ENCODE measurements at places on chromosomes 3 and 15. TPM values are rescaled to one million over a fixed set of nuclear protein-coding genes. Genes with fewer than 3 reads are reported as not detected.

DNA sequence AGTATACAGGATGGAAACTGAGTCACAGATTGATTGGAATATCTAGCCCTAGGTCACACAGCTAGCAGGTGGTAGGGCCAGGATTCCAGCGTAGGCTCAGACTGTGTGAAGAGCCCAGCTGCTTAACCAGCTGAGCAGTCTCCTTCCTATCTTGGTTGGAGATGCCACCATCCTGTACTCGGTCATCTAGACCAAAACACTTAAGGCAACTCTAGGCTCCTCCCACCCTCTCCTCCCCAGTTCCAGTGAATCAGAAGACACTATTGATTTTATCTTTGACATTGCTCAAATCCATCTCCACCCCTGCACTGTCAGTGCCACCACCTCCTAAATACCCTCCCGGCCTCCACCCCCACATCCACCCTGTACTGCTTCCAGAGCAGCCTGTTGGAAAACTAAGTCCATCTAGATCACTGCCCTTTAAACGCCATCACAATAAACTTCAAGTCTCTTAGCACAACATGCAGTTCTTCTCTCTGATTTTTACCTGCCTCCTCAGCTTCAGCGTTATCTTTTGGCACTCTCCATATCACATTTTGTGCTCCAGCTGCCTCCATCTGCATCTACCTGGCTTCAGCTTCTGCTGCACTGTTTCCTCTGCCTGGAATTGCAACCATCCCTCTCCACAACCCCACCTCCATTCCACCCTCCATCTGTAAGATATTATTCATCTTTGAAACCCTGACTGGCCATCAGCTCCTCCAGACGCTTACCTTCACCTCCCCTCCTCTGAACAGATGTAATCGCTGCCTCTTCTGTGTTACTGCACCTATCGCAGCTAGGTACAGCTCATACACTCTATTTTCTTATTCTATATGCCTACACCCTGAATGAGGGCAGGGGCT lies 86.8 kb upstream of the ACP3 start:
- no peaks in the 10 kb centered on the region for H3K4me1 ChIP-seq
- H3K36me3 ChIP-seq: no peaks in the 10 kb centered on the region

DNA sequence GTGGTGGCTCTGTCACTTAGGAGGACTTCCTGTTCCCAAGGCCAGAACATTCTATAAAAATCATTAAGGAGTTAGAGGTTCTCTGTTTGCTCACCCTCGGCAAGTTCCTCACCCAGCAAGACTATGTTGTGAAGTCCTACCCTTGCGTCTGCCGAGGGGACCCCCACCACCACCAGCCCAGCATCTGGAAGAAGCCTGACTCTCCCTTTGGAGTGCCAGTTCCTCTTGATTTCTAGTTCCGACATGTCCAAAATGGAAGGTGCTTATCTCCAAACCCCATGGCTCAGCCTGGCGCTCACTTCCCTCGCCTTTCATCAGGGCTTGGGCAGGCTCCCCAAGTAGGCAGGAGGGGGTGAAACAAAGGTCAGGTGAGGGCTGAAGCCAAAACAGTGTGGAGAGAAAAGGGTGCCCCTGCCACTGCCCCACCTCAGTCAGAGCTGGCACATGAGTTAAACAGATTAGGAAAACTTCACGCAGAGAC lies 41.0 kb downstream of the BHLHE40 start:
- no peaks in the 10 kb centered on the region for H3K36me3 ChIP-seq
- no peak overlapping the region for H3K4me3 ChIP-seq
- H3K4me1 ChIP-seq: peaks cover 49% of the 10 kb centered on the region
- H3K27ac ChIP-seq: peak overlapping the region; percentile 2
- H3K27me3 ChIP-seq: no peaks in the 10 kb centered on the region
- DNase-seq: no peak

The DHX30 gene
- total RNA-seq: 117 TPM

- H3K36me3 ChIP-seq: no peaks in the 10 kb centered on the region
- no peak overlapping the region for H3K27ac ChIP-seq
- H3K4me3 ChIP-seq: no peak overlapping the region
Observed at GRCh38 chr3:186400662-186401061, 38.6 kb upstream of the DGKG start.

GRCh38 chr3:17974206-17974841 lies 231.9 kb upstream of the TBC1D5 start:
- no peak for DNase-seq
- H3K4me3 ChIP-seq: no peak overlapping the region
- no peaks in the 10 kb centered on the region for H3K4me1 ChIP-seq

- no peak for DNase-seq
- H3K4me3 ChIP-seq: no peak overlapping the region
- no peak overlapping the region for H3K27ac ChIP-seq
- no peaks in the 10 kb centered on the region for H3K4me1 ChIP-seq
Observed at GRCh38 chr3:123818921-123819429, 65.2 kb downstream of the MYLK start.

The ERICH6 gene
- not detected for total RNA-seq

GRCh38 chr15:57734860-57735259 lies 28.3 kb downstream of the POLR2M start:
- H3K27me3 ChIP-seq: no peaks in the 10 kb centered on the region
- no peak overlapping the region for H3K27ac ChIP-seq
- no peaks in the 10 kb centered on the region for H3K36me3 ChIP-seq
- H3K4me1 ChIP-seq: peaks cover 7% of the 10 kb centered on the region

DNA sequence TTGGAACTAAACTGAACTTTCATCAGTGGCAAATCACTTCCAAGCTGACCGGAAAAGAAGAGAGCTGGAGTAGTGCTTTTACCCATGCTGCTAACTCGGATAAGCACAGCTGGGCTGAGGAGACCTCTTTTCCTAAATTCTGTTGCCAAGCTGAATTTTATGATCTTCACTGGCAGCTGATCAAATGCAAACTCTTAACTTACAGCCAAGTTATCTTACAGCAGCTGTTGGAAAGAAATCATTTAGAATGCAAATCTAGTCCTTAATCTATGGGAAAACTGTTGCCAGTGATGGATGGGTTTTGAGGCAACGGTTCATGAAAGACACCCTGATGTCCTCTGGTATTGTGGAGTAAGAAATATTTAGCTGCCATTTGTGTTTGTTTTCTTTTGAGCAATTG lies 216.5 kb downstream of the ZNF385D start:
- no peak overlapping the region for H3K4me3 ChIP-seq
- no peak overlapping the region for H3K27ac ChIP-seq
- DNase-seq: no peak

GRCh38 chr3:62127116-62127515 lies 246.2 kb downstream of the FEZF2 start:
- H3K4me1 ChIP-seq: no peaks in the 10 kb centered on the region
- H3K4me3 ChIP-seq: no peak overlapping the region
- H3K36me3 ChIP-seq: no peaks in the 10 kb centered on the region

- H3K36me3 ChIP-seq: no peaks in the 10 kb centered on the region
- no peaks in the 10 kb centered on the region for H3K27me3 ChIP-seq
- DNase-seq: no peak
- H3K4me3 ChIP-seq: no peak overlapping the region
- H3K27ac ChIP-seq: no peak overlapping the region
Observed at GRCh38 chr3:30875505-30875904, 19.0 kb downstream of the GADL1 start.
